ENCODE measurements at places on chromosomes 13 and 19.

GRCh38 chr13:35157143-35157755, 215.2 kb downstream of the NBEA start:
- no peaks in the 10 kb centered on the region for H3K36me3 ChIP-seq
- no peak overlapping the region for H3K4me3 ChIP-seq
- no peak overlapping the region for H3K27ac ChIP-seq

DNA sequence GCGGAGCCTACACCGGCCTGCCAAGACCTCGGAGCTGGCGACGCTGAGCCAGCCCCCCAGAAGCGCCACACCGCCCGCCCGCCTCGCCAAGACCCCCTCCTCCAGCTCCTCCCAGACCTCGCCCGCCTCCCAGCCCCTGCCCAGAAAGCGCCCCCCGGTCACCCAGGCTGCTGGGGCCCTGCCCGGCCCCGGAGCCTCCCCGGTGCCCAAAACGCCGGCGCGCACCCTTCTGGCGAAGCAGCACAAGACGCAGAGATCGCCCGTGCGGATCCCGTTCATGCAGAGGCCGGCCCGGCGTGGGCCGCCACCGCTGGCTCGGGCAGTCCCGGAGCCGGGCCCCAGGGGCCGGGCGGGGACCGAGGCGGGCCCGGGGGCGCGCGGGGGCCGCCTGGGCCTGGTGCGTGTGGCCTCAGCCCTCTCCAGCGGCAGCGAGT, 10.2 kb downstream of the C19orf25 start:
- no peak overlapping the region for H3K4me3 ChIP-seq
- H3K4me1 ChIP-seq, result peaks cover 40% of the 10 kb centered on the region
- no peak overlapping the region for H3K27ac ChIP-seq
- H3K36me3 ChIP-seq, result peaks cover 8% of the 10 kb centered on the region

DNA sequence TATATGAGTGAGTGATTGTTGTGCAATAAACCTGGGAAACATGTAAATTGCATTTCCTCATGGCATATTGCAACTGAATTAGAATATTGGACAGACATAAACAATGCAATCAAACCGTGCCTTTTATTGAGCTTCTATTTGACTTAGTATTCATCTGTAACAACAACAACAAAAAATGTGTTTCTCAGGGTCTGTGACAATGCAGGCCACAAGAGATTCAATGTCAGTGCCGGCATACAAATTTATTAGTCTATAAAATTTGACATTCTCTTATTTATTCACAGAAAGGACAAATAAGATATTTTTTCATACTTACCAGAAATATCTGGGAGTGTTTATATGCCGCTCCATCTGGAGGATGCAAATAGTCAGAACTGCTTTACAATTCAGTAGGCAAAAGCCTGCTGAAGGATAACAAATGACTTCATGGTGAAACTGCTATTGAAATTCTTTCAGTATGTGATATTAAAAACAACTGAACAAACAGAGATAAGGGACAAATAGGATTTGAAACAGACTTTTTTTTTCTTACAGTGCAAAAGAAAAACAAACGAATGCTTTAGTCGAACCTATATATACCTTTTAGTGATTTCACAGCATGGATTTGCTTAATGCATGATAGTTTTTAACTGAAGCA, 77.2 kb downstream of the DACH1 start:
- H3K36me3 ChIP-seq, result no peaks in the 10 kb centered on the region
- no peak for DNase-seq
- H3K27me3 ChIP-seq, result no peaks in the 10 kb centered on the region

- no peak for DNase-seq
- peaks cover 22% of the 10 kb centered on the region for H3K4me1 ChIP-seq
- H3K36me3 ChIP-seq, result peaks cover 16% of the 10 kb centered on the region
Measured at GRCh38 chr19:49589502-49589905, 1.5 kb upstream of the PRR12 start.

GRCh38 chr13:40254394-40254793, 412.0 kb downstream of the FOXO1 start:
- no peak for DNase-seq
- H3K4me3 ChIP-seq, result no peak overlapping the region
- no peaks in the 10 kb centered on the region for H3K36me3 ChIP-seq
- H3K4me1 ChIP-seq, result peaks cover 46% of the 10 kb centered on the region
